ENCODE measurements at places on chromosomes 16 and 17. TPM values are rescaled to one million over a fixed set of nuclear protein-coding genes. Genes with fewer than 3 reads are reported as not detected.

Gene ALDOA
- 1,849 TPM for total RNA-seq

Gene PRAC1
- not detected for total RNA-seq

Gene UMOD
- not detected for total RNA-seq

Gene CCL4
- 2.7 TPM for total RNA-seq

DNA sequence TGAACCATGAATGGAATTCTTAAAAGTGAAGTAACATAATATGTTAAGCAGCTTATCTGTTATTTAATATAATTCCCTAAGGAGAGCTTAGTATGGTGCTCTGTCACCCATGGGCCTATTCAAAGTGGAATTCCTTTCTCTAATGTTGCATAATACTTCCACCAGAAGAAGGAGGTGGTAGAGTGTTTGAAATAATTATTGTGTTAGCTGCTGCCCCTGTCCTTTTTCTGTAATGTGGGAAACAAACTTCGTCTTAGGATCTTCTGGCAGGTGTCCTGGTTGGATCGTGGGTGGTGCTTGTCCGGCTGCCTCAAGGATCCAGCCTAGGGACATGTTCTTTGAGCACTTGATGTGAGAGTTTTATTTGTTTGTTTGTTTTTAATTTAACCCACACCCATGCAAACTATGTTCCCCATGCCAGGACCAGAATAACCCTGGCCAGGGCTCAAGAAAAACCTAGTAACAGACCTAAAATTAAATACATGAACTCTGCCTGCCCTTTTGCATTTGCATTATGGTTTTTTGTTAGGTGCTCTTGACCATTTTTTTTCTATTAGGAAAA is 46.1 kb downstream of the ZNRF1 start:
- DNase-seq, result peak; percentile 51

- DNase-seq, result no peak
Measured at GRCh38 chr17:49510059-49510719, 15.1 kb downstream of the NGFR start.

DNA sequence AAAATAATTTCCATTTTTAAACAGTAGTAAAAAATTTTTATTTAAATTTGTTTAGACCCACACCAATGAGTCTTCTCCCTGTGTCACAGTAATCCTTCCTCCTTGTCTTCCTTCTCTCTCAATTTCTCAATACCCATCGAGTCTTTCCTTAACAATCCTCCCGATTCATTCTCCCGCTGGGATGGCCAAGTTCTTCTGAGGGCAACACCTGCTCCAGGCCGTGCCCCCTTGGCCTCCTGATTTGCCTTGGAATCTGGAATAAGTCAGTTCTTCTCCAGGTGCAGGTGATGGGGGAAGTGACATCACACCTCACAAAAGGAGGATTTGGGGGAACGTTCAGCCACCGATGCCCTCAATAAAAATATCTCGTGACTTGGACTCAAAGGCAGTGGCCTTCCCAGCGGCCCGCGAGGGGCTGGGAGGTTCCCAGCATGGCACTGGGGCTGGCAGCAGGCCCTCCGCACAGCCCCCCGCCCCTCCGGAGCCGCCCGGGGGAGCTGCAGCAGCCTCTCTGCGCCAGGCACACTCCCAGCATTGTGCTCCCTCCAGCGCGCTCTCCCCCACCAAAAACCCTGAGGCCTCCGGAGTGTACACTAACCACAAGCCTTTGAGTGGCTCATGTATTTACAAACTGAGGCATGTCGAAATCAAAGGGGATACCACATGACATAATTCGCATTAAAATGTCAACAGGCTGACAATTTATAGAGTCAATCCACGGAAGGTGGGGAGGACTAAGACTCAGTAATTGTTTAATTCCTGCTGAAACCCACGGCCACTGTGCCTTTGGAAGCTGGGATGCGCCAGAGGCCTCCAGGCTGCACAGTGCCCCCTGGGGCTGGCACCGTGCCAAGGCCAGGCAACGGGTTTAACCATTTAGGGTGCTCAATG is 120.5 kb downstream of the ZFHX3 start:
- peak; percentile 72 for DNase-seq

DNA sequence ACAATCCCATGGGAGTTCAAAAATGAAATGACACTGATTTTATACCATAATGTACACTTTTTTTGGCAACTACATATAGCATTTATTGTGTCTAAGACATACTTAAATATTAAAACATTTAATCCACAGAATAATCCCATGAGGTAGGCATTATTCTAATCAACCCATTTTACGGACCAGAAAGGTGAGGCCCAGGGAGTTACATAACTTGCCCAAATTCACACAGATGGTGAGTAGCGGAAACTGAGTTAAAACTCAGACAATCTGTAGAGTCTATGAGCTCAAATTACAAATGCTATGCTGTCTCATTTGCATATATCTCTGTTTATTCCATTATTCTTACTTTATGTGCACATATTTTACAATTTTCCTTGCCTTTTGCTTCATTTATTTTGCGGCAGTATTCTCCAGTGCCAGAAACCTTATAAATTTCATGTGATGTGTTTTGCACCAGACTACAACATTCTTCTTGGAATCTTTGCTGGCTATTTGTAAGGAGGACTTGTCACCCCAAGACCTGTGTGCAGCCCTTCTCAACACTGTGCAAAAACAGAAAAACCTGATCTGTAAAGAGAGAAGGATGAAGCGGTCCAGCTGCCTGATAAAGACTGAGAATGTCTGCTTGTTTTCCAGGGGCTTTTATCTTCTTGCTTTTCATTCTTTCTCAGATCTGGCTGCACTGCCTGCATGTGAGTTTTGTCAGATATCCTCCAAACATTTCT is 2.3 kb upstream of the ABCA9 start:
- DNase-seq, result no peak

- DNase-seq, result peak; percentile 90
Measured at GRCh38 chr16:2482708-2483534, 8.0 kb downstream of the TBC1D24 start.
